ENCODE measurements at places on chromosomes 7 and 10. TPM values are rescaled to one million over a fixed set of nuclear protein-coding genes. Genes with fewer than 3 reads are reported as not detected.

DNA sequence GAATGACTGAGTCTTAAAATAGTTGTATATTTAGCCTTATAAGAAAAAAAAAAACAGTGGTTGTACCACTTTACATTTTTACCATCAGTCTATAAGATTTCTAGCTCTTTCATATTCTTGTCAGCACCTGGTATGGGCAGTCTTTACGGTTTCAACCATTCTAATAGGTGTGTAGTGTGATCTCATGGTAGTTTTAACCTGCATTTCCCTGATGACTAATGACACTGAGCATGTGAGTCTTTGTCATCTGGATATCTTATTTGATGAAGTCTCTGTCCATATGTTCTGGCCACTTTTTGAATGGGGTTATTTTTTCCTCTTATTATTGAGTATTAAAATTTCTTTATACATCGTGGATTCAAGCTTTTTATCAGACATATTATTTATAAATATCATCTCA is 365.3 kb upstream of the IGFBP3 start:
- no peak for DNase-seq

GRCh38 chr7:57449904-57450303 is at the start of gene ZNF716:
Gene ZNF716 (plus strand): TSS chr7:57450177. CDS start chr7:57450289, 112 bp downstream.
- no peak for DNase-seq

DNA sequence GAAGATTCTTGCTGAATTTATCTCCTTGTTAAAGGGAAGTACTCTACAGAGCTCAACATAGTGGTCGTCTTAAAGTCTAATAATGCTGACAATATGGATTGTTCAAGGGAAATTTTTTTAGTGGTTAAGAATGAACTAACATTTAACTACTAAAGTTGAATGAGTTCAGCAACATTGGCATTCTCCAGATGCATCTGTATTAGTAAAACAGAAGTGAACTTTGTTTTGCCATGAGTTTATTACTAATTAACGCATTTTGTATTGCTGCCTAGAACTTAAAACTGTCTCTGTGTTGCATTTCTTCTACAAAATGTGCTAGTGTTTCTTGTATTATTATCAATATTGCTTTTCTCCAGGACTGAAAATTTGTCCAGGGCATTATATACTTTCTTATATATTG is 67.5 kb downstream of the C1GALT1 start:
- no peak for DNase-seq

DNA sequence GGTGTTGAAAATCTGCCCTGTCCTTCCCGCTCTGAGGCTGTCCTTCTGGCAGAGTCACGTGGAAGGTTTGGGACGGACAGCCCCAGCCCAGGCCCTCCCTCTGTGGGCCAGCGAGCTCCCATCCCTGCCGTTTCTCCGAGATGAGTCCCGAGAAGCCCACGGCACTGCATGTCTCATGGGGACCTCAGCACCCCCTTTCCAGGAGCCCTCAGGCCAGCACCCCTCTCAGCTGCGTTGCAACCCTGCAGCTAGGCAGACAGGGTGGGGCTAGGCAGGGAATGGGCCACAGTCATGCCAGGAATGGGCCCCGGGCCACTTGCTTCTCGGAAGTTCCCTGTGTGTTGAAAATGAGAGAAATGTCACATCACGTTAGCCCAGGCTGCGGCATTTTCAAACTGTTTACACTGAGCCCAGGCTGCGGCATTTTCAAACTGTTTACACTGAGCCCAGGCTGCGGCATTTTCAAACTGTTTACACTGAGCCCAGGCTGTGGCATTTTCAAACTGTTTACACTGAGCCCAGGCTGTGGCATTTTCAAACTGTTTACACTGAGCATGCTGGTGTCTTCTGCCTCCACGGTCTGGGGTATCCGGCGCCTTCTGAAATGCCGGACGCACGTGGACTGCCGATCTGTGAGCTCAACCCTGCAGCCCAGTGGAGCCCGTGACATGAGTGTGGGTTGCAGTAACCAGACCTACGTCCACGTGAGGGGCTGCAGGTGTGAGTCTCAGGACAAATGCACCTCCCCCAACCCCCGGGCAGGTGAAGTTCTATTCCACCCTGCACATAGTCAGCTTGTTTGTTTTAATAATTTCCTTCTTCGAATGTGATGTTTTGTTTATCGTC is 42.6 kb downstream of the FAM20C start:
- no peak for DNase-seq

DNA sequence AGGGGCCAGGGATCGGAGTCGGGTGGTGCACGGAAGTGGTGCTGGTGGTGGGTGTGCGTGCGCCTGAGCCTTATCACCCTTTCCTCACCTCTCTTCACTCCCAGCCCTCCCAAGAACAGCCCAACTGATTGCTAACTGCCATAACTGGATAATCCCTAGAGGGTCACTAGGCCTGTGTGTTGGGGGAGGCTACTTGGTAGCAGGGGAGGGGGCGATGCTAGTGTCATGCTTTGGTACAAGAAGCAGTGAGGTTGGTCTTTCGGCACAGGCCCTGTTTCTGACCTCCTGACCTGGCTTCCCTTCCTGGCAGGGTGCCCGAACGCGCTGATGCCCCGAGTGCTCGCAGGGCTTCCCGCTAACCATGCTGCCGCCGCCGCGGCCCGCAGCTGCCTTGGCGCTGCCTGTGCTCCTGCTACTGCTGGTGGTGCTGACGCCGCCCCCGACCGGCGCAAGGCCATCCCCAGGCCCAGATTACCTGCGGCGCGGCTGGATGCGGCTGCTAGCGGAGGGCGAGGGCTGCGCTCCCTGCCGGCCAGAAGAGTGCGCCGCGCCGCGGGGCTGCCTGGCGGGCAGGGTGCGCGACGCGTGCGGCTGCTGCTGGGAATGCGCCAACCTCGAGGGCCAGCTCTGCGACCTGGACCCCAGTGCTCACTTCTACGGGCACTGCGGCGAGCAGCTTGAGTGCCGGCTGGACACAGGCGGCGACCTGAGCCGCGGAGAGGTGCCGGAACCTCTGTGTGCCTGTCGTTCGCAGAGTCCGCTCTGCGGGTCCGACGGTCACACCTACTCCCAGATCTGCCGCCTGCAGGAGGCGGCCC is 652 bp downstream of the KAZALD1 start:
- DNase-seq, result peak; percentile 84

- no peak for DNase-seq
These were observed 87.9 kb downstream of the KCND2 start for GRCh38 chr7:120360918-120361317.

DNA sequence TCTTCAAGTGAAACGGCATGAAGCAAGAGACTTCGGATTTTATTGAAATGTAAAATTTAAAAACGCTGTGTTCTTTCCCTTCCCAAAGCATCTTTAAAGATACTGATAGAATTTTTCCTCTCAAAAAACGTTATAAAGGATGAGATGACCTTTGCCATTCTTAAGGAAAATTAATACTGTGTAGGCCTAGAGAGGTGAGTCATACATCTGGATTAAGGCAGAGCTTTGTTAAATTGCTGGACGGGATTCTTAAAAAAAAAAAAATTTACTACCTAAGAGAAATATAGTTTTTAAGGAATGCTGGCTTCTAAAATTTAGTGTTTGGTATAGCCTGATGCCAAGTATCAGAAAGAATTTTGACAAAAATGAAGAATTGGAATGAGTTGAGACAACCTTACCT is 6.3 kb upstream of the HBP1 start:
- no peak for DNase-seq

- no peak for DNase-seq
These were observed 2.1 kb downstream of the KIF5B start for GRCh38 chr10:32054094-32054493.

DNA sequence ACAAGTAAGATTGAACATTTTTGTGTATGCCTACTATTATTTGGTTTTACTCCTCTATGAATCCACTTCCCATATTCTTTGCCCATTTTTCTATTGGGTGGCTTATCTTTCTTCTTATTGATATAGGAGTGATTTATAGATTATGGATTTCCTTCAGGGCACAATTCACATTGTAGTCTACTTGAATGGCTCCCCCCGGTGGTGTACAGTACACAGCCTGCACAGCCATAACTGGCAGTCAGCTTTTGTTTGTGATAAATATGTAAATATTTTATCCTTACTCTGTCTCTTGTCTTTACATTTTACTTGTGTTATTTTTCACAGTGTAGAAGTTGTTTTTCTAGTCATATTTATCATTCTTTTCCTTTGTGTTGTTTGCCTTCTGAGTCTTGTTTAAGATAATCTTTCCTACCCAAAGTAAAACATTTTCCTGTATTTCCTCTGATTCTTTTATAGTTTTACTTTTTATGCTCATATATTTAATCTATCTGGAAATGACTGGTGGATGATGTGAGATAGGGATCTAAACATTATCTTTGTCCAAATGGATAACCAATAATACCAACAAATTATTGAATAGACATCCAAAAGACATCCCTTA is 23.9 kb upstream of the CALD1 start:
- DNase-seq, result peak; percentile 62

DNA sequence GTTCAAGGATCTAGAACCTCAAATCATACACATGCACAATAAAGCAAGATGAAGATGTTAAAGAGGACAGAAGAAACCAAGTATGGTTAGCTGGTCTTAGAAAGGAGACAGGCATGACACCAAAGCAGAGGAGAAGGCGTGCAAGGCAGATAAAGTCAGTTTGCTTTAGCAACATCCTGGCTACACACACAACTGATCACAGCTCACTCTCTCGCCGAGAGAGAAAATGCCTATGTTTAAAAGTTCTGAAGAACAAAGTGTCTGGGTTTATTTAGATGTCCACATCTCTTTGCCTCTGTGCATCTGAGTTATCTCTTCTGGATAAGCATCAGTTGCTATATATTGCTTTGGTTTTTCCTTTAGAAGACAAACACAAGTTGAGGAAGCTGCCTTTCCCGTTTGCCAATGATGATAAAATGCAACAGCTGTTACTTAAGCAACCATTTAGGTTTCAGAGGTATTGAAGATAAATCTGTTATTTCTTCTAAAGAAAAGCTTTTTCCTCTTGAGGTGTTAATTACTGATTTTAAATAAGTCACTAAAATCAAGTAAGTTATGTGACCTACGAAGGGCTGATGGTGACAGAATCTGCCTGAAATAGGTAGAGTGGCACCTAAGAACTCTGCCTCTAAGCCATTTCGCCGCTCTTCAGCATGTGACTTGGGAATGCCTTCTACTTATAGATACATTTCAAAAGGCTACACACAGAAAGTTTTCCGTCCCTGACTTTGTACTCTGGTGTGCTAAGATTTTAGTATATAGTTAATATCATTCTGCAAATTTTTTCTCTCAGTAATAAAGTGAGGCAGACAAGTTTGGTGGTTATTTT is 146.2 kb upstream of the ASAH2 start:
- DNase-seq, result no peak

DNA sequence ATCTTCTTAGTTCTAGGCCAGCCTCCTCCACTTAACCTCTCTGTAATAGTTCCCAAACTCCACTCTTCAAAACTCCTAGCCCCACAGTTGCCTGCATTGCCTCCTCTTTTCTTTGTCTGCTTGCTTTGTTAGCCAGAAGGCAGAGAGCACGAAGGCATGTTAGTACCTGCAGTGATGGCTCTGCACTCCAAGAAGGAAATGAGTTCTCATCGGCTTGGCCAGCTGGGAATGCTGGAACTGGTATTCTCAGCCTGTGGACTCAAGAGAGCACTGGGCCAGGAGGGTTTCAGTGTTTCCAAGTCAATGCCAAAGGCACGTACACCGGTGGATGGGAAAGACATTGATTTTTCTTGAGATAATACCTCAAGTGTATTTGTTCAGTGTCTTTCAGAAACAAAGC is 66.3 kb upstream of the HABP2 start:
- DNase-seq, result no peak

GRCh38 chr10:133393401-133394063 is 425 bp upstream of the MTG1 start:
- DNase-seq, result no peak

GRCh38 chr7:92635538-92635937 is 45.3 kb upstream of the FAM133B start:
- no peak for DNase-seq

DNA sequence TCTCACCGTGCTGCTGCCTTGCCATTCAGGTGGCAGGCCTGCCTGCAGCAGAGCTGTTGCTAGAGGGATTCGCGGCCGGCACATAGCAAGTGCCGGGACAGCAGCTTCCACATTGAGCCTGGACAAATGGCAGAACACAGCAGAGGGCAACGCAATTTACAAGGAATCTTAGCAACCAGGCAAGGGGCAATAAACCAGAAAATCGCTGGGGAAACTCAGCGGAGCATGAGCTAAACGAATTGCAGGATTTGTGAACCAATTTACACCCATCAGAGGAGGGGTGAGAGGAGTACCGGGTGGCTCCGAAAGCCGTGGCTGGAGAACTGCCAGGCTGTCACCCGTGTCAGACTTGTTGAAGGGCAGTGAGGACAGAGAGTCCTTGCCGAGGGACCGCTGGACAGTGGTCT is 58.6 kb upstream of the LOXL4 start:
- DNase-seq, result peak; percentile 62

- no peak for DNase-seq
These were observed 31.2 kb upstream of the MSRB2 start for GRCh38 chr10:23063973-23064812.

DNA sequence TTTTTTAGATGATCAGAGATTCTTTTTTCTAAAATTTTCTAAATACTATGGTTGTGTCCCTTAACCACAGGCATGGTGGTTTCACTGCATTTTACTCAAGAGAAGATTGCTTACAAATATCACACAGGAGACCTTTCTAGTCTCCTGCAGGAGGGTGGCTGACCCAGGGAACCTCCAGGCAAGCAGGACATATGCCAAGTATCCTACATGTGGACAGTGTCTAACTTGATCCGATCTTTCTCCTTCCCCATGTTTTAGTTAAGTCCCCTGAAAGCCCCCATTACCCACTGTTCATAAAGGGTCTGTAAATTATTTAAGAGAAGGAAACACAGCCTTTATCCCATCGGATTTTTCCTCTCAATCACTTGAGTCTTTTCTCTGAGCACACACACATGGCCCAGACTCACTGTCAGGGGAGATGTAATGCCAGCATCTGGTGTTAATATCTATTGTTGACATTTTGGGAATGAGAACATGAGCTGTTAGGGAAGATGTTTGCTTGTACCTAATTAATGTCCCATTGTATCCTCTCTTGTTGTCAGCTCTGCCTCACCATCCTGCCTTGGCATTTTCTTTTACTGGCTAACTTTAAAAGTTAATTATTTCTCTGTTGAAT is 755.2 kb downstream of the AUTS2 start:
- no peak for DNase-seq

DNA sequence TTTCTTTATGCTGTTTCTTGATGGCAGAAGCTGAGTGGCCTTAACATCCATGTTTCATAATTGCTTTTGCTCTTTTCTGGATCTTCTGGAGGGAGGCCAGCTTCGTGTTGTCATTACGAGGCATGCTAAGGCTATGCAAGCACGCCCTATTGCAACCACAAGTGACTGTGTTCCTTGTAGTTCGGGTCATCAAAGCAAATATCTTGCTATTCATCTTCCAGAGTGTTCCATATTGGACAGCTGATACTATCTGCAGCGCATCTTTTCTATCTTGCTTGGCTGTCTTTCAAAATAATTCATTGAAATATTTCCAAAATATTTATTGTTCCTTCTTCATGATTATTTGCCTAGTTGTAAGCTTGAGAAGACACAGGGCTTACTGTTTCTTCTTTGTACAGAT is 5.0 kb downstream of the EPHB6 start:
- DNase-seq, result no peak

- no peak for DNase-seq
These were observed 112.8 kb downstream of the PPP1R3A start for GRCh38 chr7:113805976-113806375.

GRCh38 chr7:26198133-26198780 is 2.3 kb downstream of the HNRNPA2B1 start:
- DNase-seq, result no peak

The CAMK2G gene
- 25.9 TPM for total RNA-seq

The NUTM2A gene
- 1.3 TPM for total RNA-seq

The ATP5MK gene
- total RNA-seq, result 330 TPM

The TRUB1 gene
- 32.8 TPM for total RNA-seq

The SPDYE6 gene
- not detected for total RNA-seq

The TCAF2 gene
- total RNA-seq, result 0.78 TPM

The MBL2 gene
- total RNA-seq, result not detected

The AKR1B15 gene
- total RNA-seq, result not detected

The EXOSC1 gene
- 27.1 TPM for total RNA-seq

The UCMA gene
- total RNA-seq, result not detected

The TSPAN33 gene
- total RNA-seq, result 6.6 TPM
